ENCODE measurements at places on chromosomes 6 and 20.

GRCh38 chr6:128886706-128887105 lies 3.8 kb downstream of the LAMA2 start:
- no peak for DNase-seq

DNA sequence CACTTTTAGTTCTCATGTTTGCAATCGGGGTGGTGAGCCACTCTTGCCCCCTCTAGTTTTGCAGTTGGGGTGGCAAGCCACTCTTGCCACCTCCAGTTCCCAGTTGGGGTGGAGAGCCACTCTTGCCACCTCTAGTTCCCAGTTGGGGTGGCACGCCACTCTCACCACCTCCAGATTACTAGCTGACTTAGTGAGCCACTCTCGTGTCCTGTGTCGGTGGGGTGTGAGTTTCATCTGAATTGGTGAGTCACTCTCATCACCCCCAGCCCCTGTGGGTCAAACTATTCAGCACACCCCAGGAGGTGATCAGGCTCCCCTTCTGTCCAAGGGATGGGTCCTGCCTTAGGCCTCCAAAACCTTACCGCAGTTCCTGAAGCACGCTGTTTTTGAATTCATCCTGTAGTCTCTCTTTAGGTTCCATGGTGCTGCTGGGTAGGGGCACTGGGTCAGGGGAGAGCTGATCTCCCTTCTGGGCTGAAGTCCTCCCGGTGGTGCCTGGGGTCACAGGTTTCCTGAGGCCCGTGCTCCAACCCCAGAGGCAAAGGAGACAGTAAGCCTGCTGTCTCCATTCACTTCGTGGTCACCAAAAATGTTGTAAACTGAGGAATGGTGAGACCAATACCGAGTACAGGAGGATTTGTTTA lies 224.2 kb upstream of the SYNCRIP start:
- DNase-seq, result no peak

DNA sequence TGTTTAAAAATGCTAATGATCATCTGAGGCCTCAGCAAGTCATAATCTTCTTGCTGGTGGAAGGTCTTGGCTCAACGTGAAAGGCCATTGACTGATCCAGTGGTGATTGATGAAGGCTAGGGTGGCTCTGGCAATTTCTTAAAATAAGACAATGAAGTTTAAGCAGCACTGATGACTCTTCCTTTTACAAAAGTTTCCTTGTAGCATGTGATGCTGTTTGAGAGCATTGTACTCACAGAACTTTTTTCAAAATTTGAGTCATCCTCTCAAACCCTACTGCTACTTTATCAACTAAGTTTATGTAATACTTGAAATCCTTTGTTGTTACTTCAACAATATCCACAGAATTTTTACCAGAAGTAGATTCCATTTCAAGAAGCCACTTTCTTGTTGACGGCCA lies 382.3 kb downstream of the ESR1 start:
- DNase-seq, result no peak

DNA sequence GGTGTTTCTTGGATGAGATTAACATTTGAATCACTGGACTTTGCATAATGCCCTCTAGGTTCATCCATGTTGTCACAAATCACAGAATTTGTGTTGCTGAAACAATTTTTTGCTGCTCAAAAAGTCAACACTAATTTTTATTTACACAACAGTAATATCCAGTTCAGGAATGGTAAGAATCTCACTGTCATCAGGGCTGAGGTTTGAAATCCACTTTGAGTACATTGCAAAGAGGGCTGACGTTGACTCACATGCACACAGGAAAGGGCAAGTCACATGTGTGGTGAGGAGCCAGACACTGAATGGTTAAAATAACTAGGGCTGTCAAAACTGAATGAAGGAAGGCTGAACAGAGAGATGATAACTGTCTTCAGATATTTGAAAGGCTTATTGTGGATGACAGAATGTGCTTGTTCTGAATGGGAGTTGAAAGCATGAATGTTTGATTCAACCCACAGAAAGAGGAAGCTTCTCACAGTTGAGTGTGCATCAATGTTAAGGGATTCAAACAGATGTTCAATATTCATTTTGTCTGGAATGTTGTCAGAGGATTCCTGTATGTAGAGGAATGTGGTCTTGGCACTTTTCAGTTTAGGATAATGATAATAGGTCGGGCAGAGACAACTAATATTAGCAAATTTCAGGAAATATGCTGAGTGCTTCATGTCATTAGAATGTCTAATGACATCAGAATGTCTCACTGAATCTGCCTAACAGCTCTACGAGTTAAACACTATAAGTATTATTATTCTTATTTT lies 3.6 kb upstream of the ADGRG6 start:
- DNase-seq, result no peak

GRCh38 chr6:33264015-33264414 lies 7.7 kb downstream of the VPS52 start:
- no peak for DNase-seq
